ENCODE measurements at places on chromosomes 3 and 15. TPM values are rescaled to one million over a fixed set of nuclear protein-coding genes. Genes with fewer than 3 reads are reported as not detected.

GRCh38 chr3:40265181-40265580, 44.3 kb upstream of the EIF1B start:
- DNase-seq, result no peak

DNA sequence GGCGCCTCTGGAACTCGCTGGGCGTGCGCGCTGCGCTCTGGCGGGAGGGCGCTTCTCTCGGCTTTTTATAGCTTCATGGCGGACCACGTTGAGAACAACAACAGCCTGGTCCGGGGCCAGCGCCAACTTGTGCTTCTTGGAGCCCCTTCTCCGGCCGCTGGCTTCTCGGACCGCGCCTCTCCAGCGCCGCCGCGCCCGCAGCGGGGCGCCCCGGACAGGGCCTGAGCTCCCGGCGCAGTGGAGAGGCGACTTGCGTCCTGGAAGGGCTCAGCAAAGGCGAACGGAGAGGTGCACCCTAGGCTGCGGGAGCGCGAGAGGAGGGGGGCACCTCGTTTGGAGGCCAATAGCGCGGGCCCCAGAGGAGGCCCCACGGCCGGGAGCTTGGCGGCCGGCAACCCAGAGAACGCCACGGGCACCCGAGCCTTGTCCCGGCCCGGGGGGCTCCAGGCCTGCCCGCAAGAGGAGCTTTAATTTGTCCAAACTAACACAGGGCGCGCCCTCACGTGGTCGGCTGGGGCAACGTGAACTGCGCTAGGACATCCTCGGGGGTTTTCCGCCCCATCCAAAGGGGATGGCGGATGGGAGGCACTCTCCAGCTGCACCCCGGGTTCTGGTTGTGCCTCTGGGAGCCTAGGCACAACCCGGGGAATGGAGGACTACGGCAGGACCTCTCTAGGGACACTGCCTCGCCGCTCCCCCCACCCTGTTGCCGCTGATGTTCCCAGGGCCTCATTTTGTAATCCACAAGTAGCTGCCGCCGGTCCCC, 37.8 kb downstream of the HMCES start:
- peak; percentile 94 for DNase-seq

Gene CFAP91
- 1.8 TPM for total RNA-seq

DNA sequence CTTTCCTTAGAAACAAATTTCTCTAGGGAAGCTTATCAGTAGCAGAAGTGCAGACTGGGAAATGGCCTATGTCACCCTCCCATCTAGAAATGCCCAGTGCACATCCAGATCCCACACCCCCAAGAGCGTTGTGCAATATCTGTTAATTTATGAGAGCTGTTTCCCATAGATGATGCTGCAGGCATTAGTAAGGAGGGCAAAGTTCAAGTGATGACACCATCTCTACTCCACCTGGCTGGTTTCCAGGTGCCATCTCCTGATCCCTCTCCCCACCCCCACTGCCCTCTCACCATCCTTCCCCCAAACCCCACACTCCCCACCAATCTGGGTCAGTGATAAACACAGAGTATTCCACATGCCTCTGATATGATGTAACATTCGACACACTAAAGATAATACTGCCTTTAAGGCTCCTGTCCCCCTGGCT, 39.4 kb downstream of the AGTR1 start:
- DNase-seq, result no peak

Gene ALG3
- total RNA-seq, result 59.8 TPM

Gene USP3
- 50.8 TPM for total RNA-seq

Gene OGG1
- total RNA-seq, result 29.3 TPM

GRCh38 chr3:194095464-194095863, 40.5 kb upstream of the HES1 start:
- no peak for DNase-seq

GRCh38 chr15:84629033-84629432, 25.1 kb downstream of the WDR73 start:
- DNase-seq, result no peak

DNA sequence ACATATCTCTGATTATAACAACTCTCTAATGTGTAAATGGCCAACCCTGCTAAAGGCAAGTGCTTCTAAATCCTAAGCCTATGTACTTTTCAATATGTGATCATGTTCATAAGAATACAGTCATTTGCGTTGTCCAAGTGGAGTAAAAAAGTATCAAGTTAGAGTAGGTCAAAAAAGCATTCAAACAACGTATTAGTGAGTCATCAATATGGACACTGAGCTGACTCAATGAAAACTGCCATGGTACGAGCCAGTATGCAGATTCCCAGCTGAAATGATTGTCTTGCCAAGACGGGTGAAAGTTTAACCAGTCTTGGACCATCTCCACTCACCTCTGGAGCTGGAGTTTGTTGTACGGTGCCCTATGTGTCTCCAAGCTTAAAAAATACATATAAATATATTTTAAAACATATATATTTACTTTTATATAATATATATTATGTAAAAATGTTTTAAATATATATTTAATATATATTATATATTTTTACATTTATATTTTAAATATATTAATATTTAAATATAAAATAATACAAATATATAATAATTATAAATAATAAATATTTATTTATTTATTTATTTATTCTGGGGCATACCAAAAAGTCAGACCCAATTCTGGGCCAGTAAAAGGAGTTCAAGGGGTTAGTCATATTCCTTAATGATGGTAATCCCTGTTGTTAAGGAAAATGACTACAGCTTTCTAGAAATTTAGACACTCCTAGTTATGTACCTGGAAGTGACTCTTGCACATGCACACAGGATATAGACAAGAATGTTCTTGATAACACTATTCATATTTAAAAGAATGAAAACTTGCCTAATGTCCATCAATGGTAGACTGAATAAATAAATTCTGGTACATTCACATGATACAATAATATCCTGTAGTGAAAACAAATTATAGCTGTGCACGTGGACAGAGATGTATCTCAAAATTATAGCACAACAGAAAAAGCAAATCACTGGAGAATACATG, 27.2 kb downstream of the PLSCR4 start:
- no peak for DNase-seq

DNA sequence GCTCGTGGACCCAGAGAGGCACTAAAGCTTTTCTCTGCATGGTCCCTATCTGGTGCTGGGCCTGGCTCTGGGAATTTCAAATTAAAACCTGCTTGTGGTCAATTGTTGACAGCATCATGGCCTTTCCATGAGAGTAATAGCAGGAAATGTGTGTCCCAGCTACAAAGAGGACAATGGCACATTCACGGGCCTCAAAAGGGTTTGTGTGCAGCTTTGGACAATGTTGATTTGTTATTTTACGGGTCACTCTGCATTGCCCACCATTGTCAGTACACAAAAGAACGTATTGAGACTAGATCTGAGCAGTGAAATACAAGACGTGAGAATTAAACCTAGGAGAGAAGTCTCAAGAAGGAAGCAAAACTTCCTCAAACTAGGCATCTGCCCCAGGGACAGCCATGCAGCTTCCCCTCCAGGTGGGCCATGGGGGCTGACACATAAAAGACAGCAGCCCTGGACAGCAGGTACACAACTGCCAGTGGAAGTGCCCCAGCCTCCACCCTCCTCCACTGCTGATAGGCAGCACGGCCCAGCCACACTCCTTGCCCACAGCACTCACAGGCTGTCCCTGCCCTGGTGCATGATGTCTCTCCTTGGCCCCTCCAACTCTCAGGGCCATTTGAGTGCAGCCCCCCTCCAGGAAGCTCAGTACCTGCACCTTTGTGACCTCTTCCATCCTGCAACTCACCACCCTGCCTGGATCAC, 15.9 kb upstream of the LTF start:
- no peak for DNase-seq

- DNase-seq, result no peak
Measured at GRCh38 chr3:195197765-195198425, 73.1 kb downstream of the XXYLT1 start.

Gene LRRC34
- total RNA-seq, result 8.5 TPM

- DNase-seq, result no peak
Measured at GRCh38 chr3:15276028-15276724, 56.2 kb downstream of the SH3BP5 start.

- DNase-seq, result no peak
Measured at GRCh38 chr3:177190756-177191681, 6.3 kb downstream of the TBL1XR1 start.

GRCh38 chr3:8164145-8164544, 337.5 kb upstream of the LMCD1 start:
- no peak for DNase-seq

DNA sequence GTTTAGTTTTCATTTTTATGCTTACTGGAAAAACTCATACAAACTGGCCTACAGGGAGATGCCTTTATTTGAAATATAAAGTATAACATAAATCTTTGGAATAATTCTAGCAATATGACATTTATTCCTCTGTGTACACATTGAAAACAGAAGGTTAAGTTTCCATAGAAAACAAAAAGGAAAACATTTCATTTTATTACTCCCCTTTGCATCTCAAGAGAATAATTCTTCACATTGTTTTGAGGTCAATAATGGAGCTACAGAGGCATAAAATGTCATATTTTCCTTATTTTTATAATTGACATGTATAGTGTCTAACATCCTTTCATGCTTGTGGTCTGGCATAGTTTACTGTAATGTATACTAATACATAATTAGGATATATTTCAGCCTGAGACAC, 187.6 kb upstream of the AGTR1 start:
- DNase-seq, result no peak

DNA sequence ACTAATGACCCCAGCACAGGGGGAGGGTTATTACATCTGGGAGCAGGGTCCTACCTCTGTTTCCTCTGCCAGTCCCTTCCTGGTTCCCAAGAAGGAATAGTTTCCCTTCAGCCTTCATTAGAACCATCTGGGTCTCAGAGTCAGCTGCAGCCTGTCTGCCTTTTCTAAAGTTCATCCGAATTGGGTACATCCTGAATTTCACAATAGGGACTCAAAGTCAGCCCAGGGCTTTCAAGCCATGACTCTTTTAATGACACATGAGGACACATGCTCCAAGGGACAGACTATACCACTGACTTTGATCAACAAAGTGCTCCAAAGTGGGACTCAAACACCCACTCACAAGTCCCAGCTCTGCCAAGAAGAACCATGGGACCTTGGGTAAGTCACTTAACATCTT, 12.7 kb upstream of the CRABP1 start:
- no peak for DNase-seq

Gene CCR9
- not detected for total RNA-seq

DNA sequence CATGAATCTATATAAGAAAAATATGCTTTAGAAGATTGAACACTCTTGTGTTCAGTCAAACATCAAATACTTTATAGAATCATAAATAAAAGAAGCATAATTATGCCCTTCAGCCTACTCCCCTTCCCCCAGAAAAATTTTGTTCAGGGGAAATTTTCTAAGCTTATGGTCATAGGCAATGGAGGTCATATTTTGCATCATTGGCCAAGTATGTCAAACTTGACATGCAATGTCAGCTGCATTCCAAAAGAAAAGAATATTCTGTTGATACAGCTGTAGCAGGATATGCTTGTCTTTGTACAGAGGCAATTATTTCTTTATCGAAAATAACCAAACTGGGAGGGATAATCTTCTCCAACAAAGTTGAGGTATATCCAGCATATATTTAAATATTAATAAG, 328.2 kb downstream of the ZIC1 start:
- DNase-seq, result no peak

Gene DNASE1L3
- total RNA-seq, result not detected

GRCh38 chr3:27076815-27077630, 292.2 kb downstream of the NEK10 start:
- DNase-seq, result no peak

DNA sequence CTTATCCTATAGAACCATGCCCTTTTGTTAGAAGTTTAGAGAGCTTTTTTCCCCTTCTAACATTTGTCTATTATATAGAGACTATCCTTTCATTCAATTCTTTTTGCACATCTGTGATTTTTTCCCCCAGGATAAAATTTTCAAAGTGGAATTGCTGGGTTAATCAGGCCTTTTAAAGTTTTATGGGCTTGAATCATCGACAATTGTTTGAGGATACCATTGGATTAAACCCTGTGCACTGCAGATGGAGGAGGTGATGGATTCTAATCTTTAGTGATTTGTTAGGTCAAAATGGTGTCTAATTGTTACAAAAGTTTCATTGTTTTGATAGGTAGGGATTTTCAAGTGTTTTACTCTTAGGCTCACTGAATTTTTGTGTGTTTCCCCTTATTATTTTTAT, 463.7 kb upstream of the CFAP20DC start:
- DNase-seq, result no peak

DNA sequence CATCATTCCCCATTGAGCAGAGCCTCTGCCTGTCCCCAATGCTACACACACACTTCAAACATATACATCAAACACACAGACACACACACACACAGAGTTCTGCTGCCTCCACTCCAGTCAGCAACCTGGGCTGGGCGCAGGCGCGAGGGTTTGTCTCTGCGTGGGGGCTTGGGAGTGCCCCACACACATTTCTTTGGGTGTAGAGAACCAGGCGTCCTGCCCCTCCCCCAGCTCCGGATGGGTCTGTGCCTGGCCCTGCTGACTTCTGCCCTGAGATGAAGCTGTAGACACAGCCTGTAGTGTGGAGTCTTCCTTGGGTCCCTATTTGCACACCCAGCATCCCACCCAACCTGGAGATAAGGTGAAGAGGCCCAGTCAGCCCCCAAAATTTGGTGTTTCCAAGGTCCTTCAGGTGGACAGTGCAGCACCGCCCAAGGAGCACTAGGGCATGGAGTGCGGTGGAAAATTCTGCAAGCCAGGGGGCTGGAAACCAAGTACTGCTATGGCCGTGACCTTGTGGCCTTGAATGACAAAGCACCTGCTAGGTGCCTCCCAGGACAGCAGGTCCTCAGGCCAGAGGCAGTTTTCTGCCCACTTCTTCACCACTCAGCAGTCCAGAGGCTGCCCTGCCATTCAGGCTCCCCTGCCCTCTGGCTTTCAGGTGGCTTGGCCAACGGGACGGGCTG, 26.8 kb downstream of the FBXW12 start:
- peak; percentile 61 for DNase-seq

Gene SAXO2
- total RNA-seq, result 1.1 TPM

Gene FHIT
- 2.1 TPM for total RNA-seq

Gene MYZAP
- total RNA-seq, result 0.81 TPM

DNA sequence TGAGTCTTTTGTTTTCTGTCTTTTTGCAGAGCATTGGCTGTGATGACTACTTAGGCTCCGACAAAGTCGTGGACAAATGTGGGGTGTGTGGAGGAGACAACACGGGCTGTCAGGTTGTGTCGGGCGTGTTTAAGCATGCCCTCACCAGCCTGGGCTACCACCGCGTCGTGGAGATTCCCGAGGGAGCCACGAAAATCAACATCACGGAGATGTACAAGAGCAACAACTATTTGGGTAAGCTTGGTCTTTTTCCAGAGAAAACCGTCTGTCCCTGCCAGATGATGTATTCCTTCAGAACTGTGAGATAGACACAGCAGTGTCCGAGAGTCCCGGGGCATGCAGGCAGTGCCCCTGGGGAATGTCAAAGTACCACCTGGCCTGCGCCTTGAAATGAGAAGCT, 149.9 kb upstream of the NR2E3 start:
- no peak for DNase-seq

Gene MYH15
- total RNA-seq, result 0.15 TPM

GRCh38 chr15:75620841-75621391, 4.6 kb downstream of the SNUPN start:
- DNase-seq, result no peak

Gene GRAMD1C
- total RNA-seq, result 1.0 TPM

Gene ATP6V1A
- total RNA-seq, result 67.4 TPM

Gene GP9
- total RNA-seq, result not detected

Measured in H7 (cell line).